ENCODE measurements at places on chromosomes 11 and 22. TPM values are rescaled to one million over a fixed set of nuclear protein-coding genes. Genes with fewer than 3 reads are reported as not detected.

DNA sequence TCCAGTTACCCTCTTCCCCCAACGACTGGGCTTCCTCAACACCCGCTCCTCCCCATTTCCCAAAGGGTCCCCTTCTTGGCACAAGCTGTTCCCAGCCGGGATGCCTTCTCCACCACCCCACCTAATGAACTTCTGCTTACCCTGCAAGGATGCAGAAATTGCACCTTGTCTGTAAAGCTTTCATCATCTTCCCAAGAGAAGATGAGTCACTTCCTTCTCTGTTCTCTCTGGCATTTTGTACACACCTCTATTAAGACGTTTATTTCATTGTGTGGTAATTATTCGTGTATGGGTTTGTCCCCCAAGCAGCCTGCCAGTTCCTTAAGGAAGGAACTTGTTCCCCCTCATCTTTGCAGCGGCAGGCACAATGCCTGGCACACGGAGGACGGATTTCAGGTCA, 351.1 kb downstream of the CADM1 start:
- H3K4me3 ChIP-seq, result no peak overlapping the region
- DNase-seq, result no peak
- H3K4me1 ChIP-seq, result no peaks in the 10 kb centered on the region
- no peak overlapping the region for H3K27ac ChIP-seq
- H3K36me3 ChIP-seq, result no peaks in the 10 kb centered on the region

DNA sequence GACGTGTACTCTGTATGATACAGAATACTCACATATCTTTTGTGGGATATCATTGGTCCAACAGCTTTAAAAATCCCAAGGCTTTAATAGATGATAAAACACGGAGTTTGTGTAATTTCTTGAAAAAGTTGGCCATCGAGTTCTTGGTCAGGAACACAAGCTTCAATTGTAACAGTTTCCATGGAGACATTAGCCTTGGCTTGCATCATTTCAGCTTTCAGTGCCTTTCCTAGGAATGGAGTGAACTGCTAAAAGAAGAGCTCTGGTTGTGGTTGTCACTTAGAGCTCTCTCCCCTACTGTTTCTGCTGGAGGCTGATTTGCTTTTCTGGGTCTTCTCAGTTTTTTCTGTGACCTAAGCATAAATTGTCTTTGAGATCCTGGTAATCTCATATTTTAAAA, 14.2 kb downstream of the BMAL1 start:
- no peaks in the 10 kb centered on the region for H3K36me3 ChIP-seq
- H3K4me1 ChIP-seq, result peaks cover 41% of the 10 kb centered on the region
- H3K27ac ChIP-seq, result no peak overlapping the region
- no peak for DNase-seq

DNA sequence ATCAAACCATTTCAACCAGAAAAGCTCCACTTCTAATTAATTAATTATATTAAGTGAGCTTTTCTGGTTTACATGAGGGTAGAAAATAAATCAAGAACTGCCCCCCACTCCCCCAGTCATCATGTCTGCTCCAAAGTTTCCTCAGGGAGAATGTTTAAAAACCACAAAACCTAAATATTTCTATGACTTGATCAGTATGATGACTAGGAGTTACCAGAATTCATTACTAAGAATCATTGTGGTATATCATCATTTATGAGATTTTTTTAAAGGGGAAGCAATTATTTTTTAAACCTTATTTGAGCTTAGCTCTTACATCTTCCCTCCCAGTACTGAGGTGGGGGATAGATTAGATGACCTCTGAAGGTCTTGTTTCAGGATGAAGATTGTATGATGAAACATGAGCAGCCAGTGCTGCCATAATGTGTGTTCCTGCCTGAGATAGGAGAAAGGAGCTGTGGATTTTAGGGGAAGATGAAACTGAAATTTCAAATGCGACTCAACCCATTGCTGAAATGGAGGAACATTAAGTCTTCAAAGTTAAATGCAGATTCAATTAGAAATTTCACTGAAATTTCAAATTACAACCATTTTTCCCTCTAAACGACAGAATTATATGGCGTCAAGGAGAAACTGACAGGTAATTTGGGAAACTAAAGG, 401.3 kb upstream of the CADM1 start:
- H3K4me1 ChIP-seq, result no peaks in the 10 kb centered on the region
- no peaks in the 10 kb centered on the region for H3K36me3 ChIP-seq
- H3K4me3 ChIP-seq, result no peak overlapping the region
- H3K27me3 ChIP-seq, result no peaks in the 10 kb centered on the region
- no peak for DNase-seq

DNA sequence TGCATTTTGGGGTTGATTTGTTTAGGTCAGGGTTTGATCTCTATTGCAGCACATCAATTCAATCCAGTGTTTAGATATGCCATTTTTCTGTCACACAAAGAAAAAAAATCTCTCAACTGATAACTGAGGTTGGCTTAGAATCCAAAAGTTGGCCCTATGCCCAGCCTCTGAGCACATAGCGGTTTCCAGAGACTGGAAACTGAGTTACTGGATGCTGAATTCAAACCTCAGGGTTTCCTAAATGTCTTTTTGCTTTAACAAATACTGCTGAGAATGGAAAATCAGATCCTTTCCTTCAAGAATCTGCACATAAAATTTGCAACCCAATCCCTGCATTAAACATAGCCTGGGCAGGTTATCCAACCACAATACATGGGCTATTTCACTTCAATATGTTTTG, 4.0 kb downstream of the P4HA3 start:
- peak; percentile 41 for DNase-seq
- peaks cover 11% of the 10 kb centered on the region for H3K4me1 ChIP-seq
- H3K36me3 ChIP-seq, result no peaks in the 10 kb centered on the region
- H3K4me3 ChIP-seq, result no peak overlapping the region
- H3K27ac ChIP-seq, result no peak overlapping the region

The CNTN5 gene
- not detected for total RNA-seq

GRCh38 chr11:115958089-115959000, 454.1 kb upstream of the CADM1 start:
- no peak overlapping the region for H3K4me3 ChIP-seq
- no peaks in the 10 kb centered on the region for H3K27me3 ChIP-seq
- no peaks in the 10 kb centered on the region for H3K36me3 ChIP-seq
- H3K4me1 ChIP-seq, result no peaks in the 10 kb centered on the region
- no peak for DNase-seq
- no peak overlapping the region for H3K27ac ChIP-seq

- H3K36me3 ChIP-seq, result no peaks in the 10 kb centered on the region
- no peak overlapping the region for H3K27ac ChIP-seq
- H3K27me3 ChIP-seq, result peaks cover 12% of the 10 kb centered on the region
- DNase-seq, result no peak
- no peak overlapping the region for H3K4me3 ChIP-seq
Measured at GRCh38 chr11:68709062-68709461, 24.7 kb downstream of the GAL start.

The OR10A2 gene
- not detected for total RNA-seq

DNA sequence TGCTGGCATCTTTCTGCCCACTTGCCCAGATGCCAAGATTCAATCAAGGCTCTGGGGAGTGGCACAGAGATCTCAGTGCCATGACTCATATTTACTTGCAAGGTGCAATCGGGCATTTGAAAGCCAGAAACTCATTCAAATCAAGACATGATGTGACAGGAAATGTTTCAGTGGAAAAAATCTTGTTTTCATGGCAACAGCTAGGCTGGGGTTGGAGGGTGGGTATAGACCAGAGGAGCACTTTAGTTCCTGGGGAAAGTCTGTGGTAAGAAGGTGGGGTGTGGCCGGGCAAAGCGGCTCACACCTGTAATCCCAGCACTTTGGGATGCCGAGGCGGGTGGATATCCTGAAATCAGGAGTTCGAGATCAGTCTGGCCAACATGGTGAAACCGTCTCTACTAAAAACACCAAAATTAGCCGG, 1.2 kb downstream of the MAJIN start:
- H3K27ac ChIP-seq, result no peak overlapping the region
- no peaks in the 10 kb centered on the region for H3K36me3 ChIP-seq
- no peak overlapping the region for H3K4me3 ChIP-seq

GRCh38 chr11:62911137-62912130, 9.7 kb downstream of the CHRM1 start:
- H3K4me1 ChIP-seq, result peaks cover 17% of the 10 kb centered on the region
- no peak overlapping the region for H3K27ac ChIP-seq
- H3K4me3 ChIP-seq, result no peak overlapping the region
- H3K36me3 ChIP-seq, result no peaks in the 10 kb centered on the region
- no peak for DNase-seq

GRCh38 chr11:120710354-120711131, 199.0 kb downstream of the GRIK4 start:
- H3K4me3 ChIP-seq, result no peak overlapping the region
- H3K4me1 ChIP-seq, result no peaks in the 10 kb centered on the region
- no peaks in the 10 kb centered on the region for H3K36me3 ChIP-seq
- peaks cover 2% of the 10 kb centered on the region for H3K27me3 ChIP-seq
- DNase-seq, result no peak
- no peak overlapping the region for H3K27ac ChIP-seq

The SMC1B gene
- total RNA-seq, result not detected

DNA sequence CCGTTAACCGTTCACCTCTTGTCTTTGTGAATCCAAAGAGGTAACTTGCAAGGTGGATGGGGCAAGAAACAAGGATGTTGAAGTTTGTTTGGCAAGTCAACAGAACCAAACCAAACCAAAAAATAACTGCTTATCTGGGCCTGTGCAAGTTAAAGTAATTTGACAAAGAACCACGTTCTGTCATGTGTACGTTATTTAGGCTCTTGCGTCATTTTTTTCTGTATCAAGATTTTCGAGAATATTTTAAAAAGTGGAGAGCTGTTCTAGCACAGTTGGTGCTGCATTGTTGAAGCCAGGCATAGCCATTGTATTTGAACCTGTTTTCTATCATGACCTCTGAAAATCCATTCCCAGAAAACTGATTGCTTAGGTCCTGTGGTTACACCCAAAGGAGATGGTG, 55.1 kb downstream of the PARVA start:
- peak overlapping the region; percentile 91 for H3K27ac ChIP-seq
- no peak overlapping the region for H3K4me3 ChIP-seq
- peaks cover 48% of the 10 kb centered on the region for H3K4me1 ChIP-seq

GRCh38 chr11:17528181-17528691, 16.0 kb downstream of the USH1C start:
- no peak overlapping the region for H3K27ac ChIP-seq
- peak; percentile 76 for DNase-seq
- H3K36me3 ChIP-seq, result peaks cover 17% of the 10 kb centered on the region

DNA sequence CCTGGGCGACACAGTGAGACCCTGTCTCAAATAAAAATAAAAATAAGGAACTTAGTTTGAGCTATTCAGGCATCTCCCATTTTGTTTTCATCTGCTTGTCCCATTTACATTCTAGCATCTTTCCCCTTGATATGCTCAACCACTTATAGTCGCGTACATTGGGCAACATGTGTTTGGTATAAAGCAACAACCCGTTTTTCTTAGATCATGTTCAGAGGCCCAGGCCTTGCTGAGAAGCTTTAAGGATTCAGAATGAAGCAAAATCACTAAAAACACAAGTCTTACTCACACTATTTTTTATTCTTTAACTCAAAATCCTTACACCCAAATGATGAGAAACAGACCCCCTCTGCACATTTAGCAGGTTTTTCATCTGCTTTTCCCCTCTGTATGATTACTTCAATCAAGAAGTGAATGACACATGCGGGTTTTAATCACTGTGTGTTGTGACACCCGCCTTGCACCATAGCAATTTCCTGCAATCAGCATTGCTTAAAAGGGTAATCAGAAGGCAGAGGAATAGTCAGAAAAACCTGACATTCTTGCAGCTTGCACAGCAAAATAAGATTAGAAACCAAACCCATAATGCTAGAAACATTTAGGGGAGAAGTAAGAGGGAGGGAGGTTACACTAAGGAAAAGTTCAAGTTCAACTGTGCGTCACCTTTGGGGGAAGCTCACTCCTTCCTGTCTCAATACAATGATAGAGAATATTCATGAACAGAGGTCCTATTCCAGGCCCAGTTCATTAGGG, 25.9 kb downstream of the ALG9 start:
- no peak overlapping the region for H3K27ac ChIP-seq
- no peak for DNase-seq
- H3K4me3 ChIP-seq, result no peak overlapping the region
- H3K4me1 ChIP-seq, result peaks cover 13% of the 10 kb centered on the region
- H3K36me3 ChIP-seq, result peaks cover 82% of the 10 kb centered on the region
- no peaks in the 10 kb centered on the region for H3K27me3 ChIP-seq

DNA sequence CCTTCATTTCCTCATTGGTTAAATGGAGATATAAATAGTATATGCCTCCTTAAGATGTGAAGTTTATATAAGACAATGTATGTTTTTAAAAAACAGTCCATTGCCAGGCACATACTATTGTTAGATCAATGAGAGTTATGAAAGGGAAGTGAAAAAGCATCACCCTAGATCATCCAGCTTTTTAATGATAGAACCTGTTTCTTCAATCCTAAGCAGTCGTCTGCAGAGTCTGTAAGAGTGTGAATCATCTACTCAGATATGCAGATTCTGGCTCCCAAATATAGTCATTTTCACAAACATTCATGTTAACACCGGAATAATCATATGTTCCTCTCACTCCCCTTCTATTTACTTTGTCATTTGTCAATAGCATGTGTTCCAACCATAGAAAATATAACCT, 65.3 kb upstream of the SLN start:
- no peaks in the 10 kb centered on the region for H3K36me3 ChIP-seq
- no peaks in the 10 kb centered on the region for H3K4me1 ChIP-seq
- no peak for DNase-seq
- no peak overlapping the region for H3K27ac ChIP-seq
- no peaks in the 10 kb centered on the region for H3K27me3 ChIP-seq
- no peak overlapping the region for H3K4me3 ChIP-seq

DNA sequence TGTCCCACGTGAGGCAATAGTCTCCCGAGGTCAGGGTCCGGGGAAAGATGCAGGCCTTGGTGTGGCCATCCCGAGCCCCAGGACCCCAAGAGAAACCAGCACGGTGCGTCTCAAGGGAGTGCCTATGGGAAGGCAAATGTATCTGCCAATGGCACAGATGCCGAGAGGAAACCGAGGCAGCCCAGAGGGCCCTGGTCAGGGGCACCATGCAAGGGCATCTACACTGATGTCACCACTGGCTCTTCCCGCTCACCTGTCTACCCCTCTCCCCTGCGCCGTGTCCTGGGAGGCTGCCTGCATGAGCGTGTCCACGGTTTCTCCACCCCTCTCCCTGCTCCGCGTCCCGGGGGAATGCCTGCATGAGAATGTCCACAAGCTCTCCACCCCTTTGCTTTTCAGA, 1318.8 kb downstream of the TBC1D22A start:
- peaks cover 68% of the 10 kb centered on the region for H3K27me3 ChIP-seq
- no peaks in the 10 kb centered on the region for H3K4me1 ChIP-seq
- H3K4me3 ChIP-seq, result no peak overlapping the region
- no peaks in the 10 kb centered on the region for H3K36me3 ChIP-seq
- DNase-seq, result no peak
